ENCODE measurements at places on chromosomes 5 and 9. TPM values are rescaled to one million over a fixed set of nuclear protein-coding genes. Genes with fewer than 3 reads are reported as not detected.

Gene ENTREP1
- total RNA-seq = 1.9 TPM

GRCh38 chr9:13832446-13832845 lies 481.5 kb downstream of the NFIB start:
- DNase-seq = no peak

GRCh38 chr9:10867194-10867593 lies 254.4 kb upstream of the PTPRD start:
- DNase-seq = no peak

DNA sequence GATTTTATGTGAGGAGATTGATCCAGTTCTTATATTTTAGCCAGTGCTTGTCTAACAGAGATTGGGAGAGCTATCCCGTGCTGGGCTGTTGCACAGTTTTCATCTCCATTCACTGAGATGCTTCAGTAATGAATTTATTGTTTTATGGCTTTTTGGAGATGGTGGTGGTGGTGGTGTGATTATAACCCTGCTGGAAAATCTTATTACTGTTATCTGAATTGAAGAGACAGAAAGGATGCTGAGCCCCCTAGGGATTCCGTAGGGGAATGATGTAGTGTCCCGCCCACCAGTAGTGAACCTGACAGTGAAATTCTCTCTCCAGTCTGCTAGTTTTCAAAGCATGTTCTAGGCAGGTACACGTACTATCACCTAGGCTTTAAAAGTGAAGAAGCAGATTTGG lies 1.9 kb downstream of the RAI14 start:
- DNase-seq = no peak

Measured in omental fat pad (tissue), 4 donors.